ENCODE measurements at places on chromosomes 7 and 10.
A peak's percentile ranks its signal among the peaks of the same experiment; 100 is the strongest.

GRCh38 chr7:97025983-97026714 is 1.5 kb upstream of the DLX5 start:
- no peak for DNase-seq

- DNase-seq: no peak
Measured at GRCh38 chr7:101948650-101949049, 131.2 kb downstream of the CUX1 start.

DNA sequence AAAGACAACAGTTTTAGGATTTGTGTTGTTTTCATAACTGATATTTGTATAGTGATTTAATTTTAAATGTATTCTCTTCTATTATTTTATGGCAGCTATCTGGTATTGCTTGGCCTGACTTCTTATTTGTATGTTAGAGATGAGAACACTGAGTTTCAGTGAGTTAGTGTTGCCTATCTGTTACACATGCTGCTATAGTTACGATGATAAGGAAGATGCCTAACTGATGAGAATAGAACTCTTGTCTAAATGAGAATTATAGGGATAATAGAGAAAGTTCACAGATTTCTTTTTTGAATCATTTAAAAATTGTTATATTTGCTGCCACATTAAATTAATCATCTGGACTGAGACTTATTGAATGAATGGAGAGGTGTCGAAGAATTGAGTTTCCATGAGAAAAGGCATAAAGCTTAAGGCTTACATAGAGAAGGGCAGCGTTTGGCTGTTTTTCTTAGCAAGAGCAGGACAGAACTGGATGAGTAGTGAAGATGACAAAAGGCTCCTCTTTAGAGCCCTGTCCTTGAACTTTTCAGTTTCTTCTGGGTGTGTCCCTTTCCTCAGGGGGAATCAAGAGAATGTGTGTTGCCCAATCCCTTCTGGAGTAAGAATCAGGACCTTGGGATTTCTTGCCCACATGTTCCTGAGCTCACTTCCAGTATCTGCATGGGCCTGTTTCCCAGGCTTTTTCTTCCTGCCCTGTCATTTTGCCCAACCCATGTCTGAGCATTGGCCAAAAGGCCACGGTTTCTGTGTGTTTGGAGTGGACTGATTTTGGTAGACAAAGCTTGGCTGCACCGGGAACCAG is 195.6 kb upstream of the CSTF2T start:
- no peak for DNase-seq

DNA sequence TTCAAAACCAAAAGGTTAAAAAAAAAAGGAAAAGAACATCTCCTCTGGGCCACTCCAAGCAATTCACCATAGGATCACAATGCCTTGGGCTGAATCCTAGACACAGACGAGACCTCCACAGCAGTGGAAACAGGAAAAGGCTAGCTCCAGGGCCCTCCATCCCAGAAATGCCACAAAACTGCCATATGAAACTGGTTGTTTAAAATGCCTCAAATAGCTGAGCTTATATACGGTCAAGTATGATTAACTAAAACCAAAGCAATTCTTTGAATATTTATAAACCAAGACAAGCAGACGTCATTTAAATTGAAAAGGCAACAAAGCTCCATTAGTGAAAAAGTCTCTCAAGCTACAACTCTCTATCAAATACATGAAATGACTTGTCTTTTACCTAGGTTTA is 63.1 kb downstream of the DOCK4 start:
- no peak for DNase-seq

DNA sequence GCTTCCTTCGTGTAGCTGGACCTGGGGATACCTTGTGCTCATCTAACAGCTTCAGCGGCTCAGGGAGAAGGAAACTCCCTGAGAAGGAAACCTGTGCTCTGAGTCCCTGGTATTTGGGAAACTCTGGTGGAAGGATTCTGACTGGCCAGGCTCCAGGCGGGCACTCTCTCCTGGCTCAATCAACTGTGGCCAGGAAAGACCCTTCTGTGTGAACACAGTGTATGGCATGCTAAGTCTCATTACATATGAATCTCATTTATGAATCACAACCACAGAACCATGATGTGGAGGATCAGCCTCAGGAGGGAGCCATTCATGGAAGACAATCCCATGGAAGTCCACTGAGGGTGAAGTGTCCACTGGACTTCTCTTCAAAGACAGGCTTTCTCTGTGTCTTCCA is 20.9 kb downstream of the NPS start:
- DNase-seq: no peak

- no peak for DNase-seq
Measured at GRCh38 chr7:66604198-66604597, 24.5 kb upstream of the KCTD7 start.

GRCh38 chr7:132130497-132130896 is 445.8 kb downstream of the PLXNA4 start:
- no peak for DNase-seq

GRCh38 chr7:106504207-106504606 is 156.8 kb downstream of the CCDC71L start:
- DNase-seq: no peak

GRCh38 chr10:130109796-130110245 is 809 bp downstream of the C10orf143 start:
- peak; percentile 78 for DNase-seq

DNA sequence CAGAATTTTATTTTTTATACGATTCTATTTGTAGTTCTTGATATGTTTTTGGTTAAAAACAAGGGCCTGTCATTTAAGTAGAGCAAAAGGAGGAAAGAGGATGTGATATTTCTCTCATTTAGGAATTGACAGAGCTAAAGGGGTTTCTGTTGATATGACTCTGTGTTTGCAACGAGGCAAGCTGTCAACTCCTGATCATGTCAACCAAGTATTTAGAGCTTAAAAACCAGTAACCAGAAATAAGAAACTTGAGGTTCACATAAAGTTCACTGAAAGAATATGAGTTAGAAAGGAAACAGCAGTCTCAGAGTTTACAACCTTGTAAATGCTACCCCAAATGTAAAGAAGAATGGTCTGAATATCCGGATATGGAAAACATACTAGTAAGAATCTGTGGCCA is 434.2 kb downstream of the PARD3 start:
- no peak for DNase-seq

- DNase-seq: no peak
Measured at GRCh38 chr10:93723153-93723552, 20.8 kb upstream of the FRA10AC1 start.

DNA sequence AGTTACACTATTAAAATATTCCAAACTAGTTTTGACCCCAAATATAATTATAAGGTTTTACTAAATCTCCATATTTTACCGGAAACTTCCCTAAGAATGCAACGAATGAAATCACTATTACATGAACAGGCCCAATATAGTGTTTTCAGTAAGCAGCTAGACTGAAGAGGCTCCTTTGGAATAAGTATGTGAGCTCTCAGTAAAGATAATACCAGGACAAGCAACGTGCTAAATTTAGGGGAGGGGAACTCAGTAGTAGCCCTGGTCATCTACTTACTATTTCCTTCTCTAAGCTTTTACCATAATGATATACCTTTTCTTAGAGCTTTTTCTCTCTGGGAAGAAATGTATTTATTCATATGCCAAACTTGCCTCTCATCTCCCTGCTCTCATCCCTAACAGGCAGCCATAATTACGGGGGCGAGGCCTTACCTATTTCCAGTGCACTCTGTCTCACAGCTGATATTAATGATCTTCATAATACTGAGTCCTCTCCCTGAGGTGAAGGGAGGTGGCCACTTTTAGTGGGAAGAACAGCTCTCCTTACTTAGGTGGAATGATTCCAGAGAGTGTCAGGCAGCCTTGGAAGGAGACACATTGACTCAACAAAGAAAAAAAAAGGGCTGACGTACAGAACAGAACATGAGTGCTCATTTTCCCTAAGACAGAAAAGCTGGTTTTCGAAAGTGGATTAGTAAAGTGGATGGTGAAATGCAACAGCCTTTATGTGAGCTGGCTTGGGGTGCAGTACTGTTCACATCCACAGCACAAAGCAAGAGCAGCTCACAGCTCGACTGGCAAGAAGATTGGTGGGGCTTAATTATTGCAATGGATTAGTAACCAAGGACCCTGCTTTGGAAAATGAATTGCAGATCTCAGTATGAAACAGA is 165.4 kb downstream of the GLI3 start:
- DNase-seq: no peak

- DNase-seq: no peak
Measured at GRCh38 chr10:8591640-8592039, 537.2 kb downstream of the GATA3 start.

- no peak for DNase-seq
Measured at GRCh38 chr7:141649137-141649864, 52.7 kb downstream of the DENND11 start.

DNA sequence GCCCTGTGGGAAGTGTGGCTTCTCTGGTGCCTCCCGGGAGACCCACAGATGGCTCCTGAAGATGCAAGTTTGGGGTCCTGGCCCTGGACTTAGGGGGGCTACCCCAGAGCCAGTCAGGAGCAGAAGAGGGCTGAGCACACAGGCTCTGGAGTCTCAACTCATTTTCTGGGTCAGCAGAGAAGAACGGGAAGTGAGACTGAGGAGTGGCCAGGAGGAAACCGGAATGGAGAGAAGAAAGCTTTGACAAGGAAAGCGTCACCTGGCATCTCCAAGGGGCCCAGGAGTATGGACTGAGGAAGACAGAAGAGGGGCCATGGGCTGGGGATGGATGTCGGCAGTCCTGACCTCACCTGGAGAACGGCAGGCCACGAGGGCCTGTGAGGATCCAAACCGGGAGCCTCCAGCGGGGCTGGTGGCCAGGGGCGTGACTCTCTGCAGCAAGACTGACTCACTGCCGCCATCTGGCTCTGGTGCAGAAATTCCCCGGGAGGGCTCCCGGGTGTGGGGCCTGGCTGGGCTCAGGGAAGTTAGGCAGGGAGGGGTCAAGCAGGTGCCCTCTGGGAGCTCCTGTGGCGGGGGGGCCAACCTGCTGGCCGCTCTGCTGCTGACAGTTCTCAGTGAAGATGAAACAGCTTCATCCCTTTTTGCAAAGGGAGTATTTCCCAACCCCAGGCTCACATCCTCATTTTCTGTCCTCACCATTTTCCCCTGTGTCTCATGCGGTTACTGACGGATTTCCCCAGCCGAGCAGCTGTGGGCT is 23.6 kb downstream of the DAGLB start:
- DNase-seq: no peak

DNA sequence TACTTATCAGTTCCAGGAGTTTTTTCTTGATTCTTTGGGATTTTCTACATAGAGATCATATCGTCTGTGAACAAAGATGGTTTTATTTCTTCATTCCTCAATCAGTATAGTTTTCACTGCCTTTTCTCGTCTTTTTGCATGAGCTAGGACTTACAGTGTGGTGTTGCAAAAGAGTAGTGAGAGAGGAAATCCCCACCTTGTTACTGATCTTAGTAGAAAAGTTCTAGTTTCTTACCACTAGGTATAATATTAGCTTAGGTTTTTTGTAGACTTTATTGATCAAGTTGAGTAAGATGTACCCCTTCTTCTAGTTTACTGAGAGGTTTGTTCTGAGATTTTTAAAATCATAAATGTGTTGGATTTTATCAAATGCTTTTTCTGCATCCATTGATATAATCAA is 123.3 kb downstream of the TMEM26 start:
- no peak for DNase-seq

GRCh38 chr7:31061185-31061584 is 9.1 kb downstream of the ADCYAP1R1 start:
- DNase-seq: no peak

GRCh38 chr10:43793704-43794103 is 145.0 kb upstream of the ZNF32 start:
- no peak for DNase-seq

GRCh38 chr10:129330211-129330610 is 136.8 kb upstream of the MGMT start:
- no peak for DNase-seq

GRCh38 chr7:27110186-27111031 is 7.9 kb upstream of the HOXA2 start:
- DNase-seq: no peak

DNA sequence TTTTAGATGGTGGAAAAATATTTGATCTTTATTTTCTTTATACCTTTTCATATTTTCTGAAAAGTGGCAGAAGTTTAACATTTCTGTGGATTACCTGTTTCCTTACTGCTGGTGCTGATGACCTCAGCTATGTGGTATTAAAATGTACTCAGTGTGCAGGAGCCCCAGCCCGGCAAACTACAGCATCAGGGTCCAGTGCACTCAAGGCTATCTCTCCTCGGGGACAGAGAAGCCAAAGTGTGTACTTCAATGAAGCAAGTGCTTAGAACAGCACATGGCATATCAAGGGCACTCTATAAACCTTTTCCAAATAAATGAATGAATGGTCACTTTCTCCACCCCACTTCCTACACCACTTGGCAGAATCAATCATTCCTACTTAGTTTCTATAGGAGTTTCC is 111.8 kb downstream of the HIP1 start:
- no peak for DNase-seq

DNA sequence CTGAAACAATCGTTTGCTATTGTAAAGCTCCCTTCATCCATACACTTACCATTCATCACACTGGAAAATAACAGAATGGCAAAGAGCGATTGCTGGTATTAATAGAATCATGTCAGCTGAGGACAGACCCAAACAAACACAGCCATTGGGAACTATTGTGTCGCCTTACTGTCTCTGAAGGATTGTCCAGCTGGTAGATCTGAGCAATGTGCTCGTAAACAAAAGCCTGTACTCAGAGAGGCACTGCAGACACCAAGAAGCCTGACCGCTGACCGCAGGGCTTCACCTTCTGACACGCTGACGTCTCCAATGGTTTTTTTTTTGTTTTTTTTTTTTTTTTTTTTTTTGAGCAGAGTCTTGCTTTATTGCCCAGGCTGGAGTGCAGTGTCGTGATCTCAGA is 151.0 kb upstream of the FRMD4A start:
- DNase-seq: no peak

- no peak for DNase-seq
Measured at GRCh38 chr10:33248638-33249037, 85.8 kb downstream of the NRP1 start.

DNA sequence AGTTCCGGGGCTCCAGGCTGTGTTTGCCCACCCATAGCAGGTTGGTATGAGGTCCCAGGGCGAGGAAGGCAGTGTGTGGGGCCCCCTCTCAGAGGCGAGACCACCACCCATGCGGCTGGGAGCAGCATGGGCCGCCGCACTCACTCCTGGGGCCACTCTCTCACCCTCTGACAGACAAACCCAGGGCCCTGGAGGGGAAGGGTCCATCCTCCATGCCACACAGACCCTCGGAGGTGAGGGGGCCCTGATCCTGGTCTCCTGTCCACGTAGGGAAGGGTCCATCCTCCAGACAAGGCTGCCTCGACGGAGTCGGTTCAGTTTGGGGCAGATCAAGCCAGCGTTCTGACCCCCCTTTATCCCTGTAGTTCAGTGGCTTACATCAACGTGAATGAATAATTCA is 230.8 kb downstream of the ELFN1 start:
- DNase-seq: no peak

DNA sequence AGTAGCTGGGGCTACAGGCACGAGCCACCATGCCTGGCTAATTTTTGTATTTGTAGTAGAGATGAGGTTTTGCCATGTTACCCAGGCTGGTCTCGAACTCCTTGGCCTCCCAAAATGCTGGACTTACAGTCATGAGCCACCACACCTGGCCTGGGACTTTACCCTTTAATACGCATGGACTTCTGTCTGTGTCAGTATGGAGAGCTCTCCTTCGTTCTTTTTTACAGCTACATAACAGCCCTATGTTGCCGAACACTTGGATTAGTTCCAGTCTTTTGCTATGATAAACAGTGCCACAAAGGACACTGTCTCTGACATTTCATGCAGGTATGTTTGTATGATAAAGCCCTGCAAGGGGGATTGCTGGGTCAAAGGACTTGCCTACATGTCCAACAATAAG is 10.9 kb upstream of the OAT start:
- no peak for DNase-seq

GRCh38 chr10:72096115-72097000 is 8.0 kb upstream of the SPOCK2 start:
- DNase-seq: peak; percentile 16

Data from NCI-H460 (cell line).